B cell (primary cell): ENCODE measurements at places on chromosomes 7 and 10. TPM values are rescaled to one million over a fixed set of nuclear protein-coding genes. Genes with fewer than 3 reads are reported as not detected.

The WNT2 gene
- not detected in 2 replicates for total RNA-seq

The RNF148 gene
- not detected in 2 replicates for total RNA-seq

The SAMD9L gene
- total RNA-seq = 45.3 and 45.8 TPM in 2 replicates

The ENTPD1 gene
- total RNA-seq = 96.3 and 108 TPM in 2 replicates

The TMEM106B gene
- total RNA-seq = 28.3 and 30.2 TPM in 2 replicates

The ERVW-1 gene
- total RNA-seq = not detected in 2 replicates

The GNB2 gene
- total RNA-seq = 127 TPM in 2 replicates

The FAM131B gene
- total RNA-seq = 0.05 and 0.12 TPM in 2 replicates

The MMD2 gene
- not detected in 2 replicates for total RNA-seq

The POLD2 gene
- 86.7 and 91.0 TPM in 2 replicates for total RNA-seq

The CPEB3 gene
- total RNA-seq = 5.0 and 6.7 TPM in 2 replicates

The DPP6 gene
- not detected in 2 replicates for total RNA-seq

The PRTFDC1 gene
- not detected in 2 replicates for total RNA-seq

The FAM13C gene
- total RNA-seq = not detected in 2 replicates

The NT5C2 gene
- total RNA-seq = 80.8 and 91.0 TPM in 2 replicates

The ABCC2 gene
- total RNA-seq = 6.1 and 7.0 TPM in 2 replicates

The ATOH7 gene
- total RNA-seq = not detected in 2 replicates

The IFIT1B gene
- not detected in 2 replicates for total RNA-seq

The ACTA2 gene
- 1.6 and 1.8 TPM in 2 replicates for total RNA-seq

The CLRN3 gene
- total RNA-seq = not detected in 2 replicates

The VPS37D gene
- 0.71 and 0.78 TPM in 2 replicates for total RNA-seq

The SPDYE1 gene
- total RNA-seq = 0.10 TPM in 1 of 2 replicates, not detected in the other

The ANXA11 gene
- total RNA-seq = 156 and 177 TPM in 2 replicates

The CUZD1 gene
- 3.0 and 3.3 TPM in 2 replicates for total RNA-seq

The TACC2 gene
- not detected in 2 replicates for total RNA-seq

The HYAL4 gene
- not detected in 2 replicates for total RNA-seq

The CFAP69 gene
- total RNA-seq = 0.15 and 0.29 TPM in 2 replicates

The TRAPPC14 gene
- 71.2 and 75.8 TPM in 2 replicates for total RNA-seq

The CDK1 gene
- 0.71 and 1.1 TPM in 2 replicates for total RNA-seq

The FGFBP3 gene
- total RNA-seq = 3.4 and 4.5 TPM in 2 replicates

The CLDN3 gene
- not detected in 2 replicates for total RNA-seq

The ASIC3 gene
- 2.9 and 4.8 TPM in 2 replicates for total RNA-seq

The GDF10 gene
- total RNA-seq = not detected in 2 replicates

The CACNA2D1 gene
- total RNA-seq = not detected in 2 replicates

The CYP3A7 gene
- not detected in 2 replicates for total RNA-seq

The PHYHIPL gene
- total RNA-seq = not detected in 2 replicates

The ATP6V0A4 gene
- not detected in 2 replicates for total RNA-seq

The SSC4D gene
- total RNA-seq = not detected in 2 replicates

The COBL gene
- total RNA-seq = not detected in 2 replicates

The OR13A1 gene
- 2.3 TPM in 2 replicates for total RNA-seq

The CNPY1 gene
- total RNA-seq = not detected in 2 replicates

The TRPV5 gene
- total RNA-seq = not detected in 2 replicates

The ANLN gene
- total RNA-seq = 0.32 and 0.56 TPM in 2 replicates

The EN2 gene
- total RNA-seq = not detected in 2 replicates

The ADCY1 gene
- total RNA-seq = 0.05 and 0.17 TPM in 2 replicates

The H2BK1 gene
- 3.1 and 4.2 TPM in 2 replicates for total RNA-seq

The CDH23 gene
- 0.37 and 0.39 TPM in 2 replicates for total RNA-seq
